Hepatic stellate cell (primary cell): ENCODE measurements at places on chromosomes 6 and 20.

DNA sequence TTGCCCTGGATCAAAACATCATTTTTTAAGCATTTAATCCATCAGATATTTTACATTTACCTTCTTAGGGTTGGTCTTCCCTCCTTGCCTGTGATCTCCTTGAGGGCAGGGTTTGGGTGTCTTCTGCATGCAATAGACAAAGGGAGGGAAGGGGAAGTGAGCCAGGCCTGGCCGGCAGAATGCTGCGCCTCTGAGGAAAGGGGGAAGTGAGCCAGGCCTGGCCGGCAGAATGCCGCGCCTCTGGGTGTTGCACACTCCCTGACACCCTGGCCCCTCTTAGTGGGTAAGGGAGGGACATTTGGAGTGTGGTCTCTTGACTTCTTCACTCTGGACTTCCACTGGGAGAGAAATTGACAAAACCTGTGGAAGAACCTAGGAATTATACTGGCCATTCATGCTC, 12.4 kb downstream of the PSMF1 start:
- DNase-seq: no peak

- DNase-seq: peak; percentile 60
Measured at GRCh38 chr20:19992996-19993908, 23.9 kb upstream of the NAA20 start.

DNA sequence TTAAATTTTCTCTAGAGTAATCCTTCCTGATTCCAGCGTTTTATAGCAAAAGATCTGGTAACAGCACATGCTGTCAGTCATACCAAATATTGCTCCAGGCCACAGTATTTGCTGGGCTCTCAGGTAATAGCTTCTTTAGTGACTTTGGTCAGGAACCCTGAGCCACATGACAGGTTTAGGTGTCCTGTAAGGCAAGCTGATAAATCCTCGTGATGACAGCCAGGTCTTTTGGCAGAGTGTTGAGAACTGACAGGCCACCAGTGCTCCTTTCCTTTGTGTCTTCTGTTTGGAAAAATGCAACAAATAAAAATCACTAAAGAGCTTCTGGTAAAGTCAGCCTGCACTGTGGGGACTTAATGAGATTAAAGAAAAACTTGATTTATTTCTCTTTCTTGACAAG, 34.6 kb downstream of the PRDM13 start:
- DNase-seq: no peak

- DNase-seq: peak; percentile 75
Measured at GRCh38 chr20:48823960-48824498, 3.8 kb downstream of the PREX1 start.

DNA sequence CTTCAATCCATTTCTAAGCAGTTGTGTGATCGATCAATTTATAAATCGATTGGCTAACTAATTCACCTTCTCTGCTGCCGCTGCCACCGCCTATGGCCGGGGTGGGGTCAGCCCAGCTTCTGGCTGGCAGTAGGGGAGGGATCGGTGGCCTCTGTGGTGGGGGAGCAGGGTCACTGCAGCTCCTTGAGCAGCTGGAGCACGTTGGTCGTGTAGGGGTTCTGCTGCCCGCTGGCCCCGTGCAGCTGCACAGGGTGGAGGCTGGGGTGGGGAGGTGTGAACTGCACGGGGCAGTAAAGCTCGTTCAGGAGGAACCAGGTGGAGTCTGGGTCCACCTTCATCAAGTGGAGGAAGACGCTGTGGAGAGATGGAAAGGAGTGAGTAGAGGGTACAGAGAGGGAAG, 50.0 kb downstream of the TTI1 start:
- DNase-seq: no peak

- DNase-seq: no peak
Measured at GRCh38 chr6:144305985-144306384, 20.9 kb downstream of the UTRN start.

GRCh38 chr6:11764250-11764604, 14.4 kb downstream of the ADTRP start:
- no peak for DNase-seq

DNA sequence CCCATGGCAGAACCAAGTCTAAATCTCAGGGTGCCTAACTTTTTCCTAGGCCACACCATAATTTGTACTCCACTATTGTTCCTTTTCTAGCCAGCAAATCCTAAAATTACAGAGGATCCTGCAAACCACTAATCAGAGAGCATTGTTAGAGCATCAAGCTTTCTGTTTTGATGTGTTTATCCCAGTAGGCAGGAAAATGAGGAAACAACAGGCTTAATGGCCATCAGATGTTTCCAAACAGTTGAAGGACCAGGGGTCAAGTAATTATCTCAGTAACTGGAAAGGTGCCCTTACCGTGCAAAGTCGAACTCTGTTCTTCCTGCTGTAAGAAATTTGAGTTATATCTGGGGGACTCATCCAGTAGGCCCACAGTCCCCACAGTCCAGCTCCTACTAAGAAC, 58.7 kb downstream of the RALY start:
- no peak for DNase-seq

- no peak for DNase-seq
Measured at GRCh38 chr6:73325656-73326055, 28.4 kb downstream of the DPPA5 start.

DNA sequence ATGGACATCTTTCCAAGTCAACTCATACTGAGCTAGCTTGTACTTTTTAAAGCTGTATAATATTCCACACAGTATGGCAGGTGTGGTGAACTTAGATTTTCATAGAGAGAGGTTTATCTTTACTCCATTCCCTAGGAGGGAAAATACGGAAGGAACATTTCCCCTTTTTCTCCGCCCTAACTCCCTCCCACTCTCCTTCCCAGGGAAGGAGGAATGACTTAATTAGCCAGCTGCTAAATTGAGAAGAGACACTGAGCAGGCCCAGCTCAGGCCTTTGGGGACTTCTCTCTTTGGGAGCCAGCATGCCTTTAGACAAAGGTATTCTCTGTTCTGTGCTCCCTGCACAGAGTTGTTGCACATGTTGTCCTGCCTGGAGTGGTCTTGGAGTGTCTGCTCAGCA, 46.1 kb downstream of the MBOAT1 start:
- DNase-seq: no peak

DNA sequence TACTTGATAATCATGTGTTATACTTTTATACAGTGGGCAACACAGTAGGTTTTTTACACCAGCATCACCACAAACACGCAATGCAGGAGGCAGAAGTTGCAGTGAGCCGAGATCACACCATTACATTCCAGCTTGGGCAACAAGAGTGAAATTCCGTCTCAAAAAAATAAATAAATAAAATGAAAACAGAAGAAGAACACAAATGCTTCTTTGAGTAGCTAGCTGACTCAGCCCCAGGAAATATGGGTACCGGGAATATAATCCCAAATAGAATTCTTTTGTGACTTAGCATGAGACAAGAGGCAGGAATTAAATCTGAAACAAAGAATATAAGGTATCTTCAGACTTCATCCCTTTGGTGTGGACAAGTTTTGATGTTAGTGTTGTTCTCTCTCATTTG, 164.2 kb upstream of the ATXN1 start:
- no peak for DNase-seq

- DNase-seq: no peak
Measured at GRCh38 chr20:1786486-1786885, 108.7 kb upstream of the SIRPA start.

DNA sequence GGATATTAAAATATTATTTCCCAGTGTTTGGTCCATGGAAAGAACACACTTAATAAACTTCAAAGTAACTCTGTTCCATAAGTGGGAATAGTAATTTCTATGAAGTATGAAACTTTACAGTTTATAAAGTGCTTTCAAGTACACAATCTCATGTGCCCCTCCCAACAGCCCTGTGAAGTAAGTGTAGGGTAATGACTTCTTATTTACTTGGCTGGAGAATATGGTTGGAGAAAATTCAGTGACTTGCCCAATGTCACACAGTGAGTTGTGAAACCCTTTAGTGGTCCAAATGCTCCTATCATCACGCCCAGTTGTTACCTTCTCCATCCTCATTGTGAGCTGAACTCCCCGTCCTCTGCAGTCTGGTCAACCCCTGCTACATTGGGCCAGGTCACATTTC, 141.2 kb downstream of the PDE7B start:
- DNase-seq: no peak

DNA sequence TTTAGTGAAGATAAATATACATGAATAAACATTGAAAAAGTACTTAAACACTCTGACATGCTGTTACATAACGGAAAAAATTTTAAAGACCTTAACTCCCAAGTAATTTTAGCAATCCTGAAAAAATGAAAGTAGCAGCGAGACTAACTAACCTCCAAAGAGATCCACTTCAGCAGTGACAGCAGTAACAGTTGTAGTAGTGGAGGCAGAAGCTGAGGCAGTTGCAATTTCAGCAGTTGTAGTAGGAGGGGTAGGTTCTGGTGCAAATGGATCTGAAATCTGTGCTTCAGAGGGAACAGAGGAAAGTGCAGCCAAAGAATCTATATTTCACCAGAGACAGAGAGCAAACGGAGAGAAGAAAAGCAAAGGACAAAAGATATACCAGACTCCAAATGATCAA, 88.8 kb downstream of the PRSS35 start:
- DNase-seq: no peak

- DNase-seq: no peak
Measured at GRCh38 chr6:148816117-148816516, 69.3 kb downstream of the UST start.

DNA sequence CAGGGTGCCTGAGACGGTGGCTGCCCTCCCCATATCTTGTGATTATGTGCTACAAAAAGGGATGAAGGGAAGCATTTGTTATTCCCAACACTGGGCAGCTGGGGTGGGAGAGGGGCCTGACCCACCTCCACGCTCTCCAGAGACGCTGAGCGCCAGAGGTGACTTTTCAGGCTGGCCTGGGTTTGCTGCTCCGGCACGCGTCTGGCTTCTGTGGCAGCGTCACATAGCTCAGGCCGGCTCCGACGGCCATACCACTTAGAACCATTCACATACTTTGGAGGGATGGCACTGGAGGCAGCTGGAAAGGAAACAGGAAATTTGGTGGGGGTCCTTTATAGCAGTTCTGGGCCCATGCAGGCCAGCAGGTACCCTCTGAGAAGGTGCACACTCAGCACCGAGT, 72.6 kb downstream of the NINL start:
- DNase-seq: no peak

- no peak for DNase-seq
Measured at GRCh38 chr6:136659991-136660499, 109.8 kb upstream of the MAP7 start.

DNA sequence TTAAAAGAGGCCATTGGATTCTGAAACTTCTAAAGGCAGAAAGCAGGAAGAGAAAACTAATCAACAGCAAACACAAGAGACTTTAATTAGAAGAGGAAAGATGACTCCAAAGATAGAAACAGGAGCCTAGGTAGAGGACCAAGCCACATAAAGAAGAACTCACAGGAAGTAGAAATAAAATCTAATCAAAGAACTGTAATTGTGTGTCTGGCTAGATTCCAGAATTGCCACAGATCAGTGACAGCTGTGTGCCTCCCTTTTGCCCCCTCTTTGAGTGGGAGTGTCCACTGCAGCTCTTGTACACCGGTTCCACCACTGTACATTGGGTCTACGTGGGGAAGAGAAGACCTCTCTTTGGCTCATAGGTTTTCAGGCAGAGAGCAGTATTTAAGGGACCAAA, 22.3 kb upstream of the THEMIS start:
- DNase-seq: no peak

GRCh38 chr6:30156262-30156599, 4.8 kb downstream of the TRIM10 start:
- DNase-seq: peak; percentile 49

GRCh38 chr6:3019065-3019464, 19.4 kb downstream of the NQO2 start:
- DNase-seq: no peak

DNA sequence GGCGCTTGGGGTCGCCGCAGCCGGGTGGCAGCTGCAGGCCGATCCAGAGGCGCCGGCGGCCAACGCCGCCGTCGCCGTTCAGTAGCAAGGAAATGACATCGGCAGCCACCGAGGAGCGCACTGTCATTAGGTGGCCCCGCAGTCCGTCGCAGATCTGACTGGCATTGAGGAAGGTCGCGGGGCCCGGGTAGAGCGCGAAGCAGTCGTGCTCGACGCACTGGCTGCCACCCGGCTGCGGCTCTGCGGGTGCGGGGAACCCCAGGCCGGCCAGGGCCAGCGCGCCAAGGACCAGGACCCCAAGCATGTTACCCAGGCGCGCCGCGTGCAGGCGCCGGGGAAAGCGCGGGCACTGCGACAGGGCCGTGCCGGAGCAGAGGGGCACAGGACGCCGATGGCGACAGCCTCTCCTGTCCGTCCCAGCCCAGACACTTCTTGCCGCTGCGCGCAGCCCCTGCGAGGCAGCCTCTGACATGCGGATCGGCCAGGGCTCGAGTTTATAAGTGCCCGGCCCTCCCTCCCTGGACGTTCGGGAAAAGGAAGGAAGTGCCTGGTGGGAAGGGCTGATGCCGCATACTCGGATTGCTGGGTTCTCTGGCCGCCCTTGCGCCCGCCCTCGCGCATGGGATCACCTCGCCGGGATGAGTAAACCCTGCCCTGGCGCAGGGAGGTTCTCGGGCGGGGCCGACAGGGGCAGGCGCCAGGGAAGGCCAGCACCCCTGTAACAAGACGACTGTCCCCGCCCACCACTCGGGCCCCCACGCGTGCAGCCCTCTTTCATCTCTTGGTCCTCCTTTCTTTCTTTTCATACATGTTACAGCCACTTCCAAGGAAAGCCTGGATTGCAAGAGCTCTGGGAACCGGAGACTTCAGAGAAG, at the start of gene THBD:
TSS of gene THBD (minus strand) at position 472 of the 875 bp plus-strand sequence. CDS start at position 304, 168 bp downstream.
- peak; percentile 34 for DNase-seq

DNA sequence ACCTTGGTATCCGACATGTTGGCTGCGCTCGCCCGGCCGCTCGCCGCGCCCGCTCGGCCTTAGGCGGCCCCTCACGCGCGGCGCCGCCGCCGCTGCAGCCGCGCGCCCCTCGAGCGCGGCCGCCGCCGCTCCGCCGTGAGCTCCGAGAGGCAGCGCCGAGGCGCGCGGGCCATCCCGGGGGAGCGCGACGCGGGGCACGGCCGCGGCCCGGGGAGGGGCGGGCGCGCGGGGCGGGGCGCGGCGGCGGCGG, at the start of gene KIF13A:
TSS of gene KIF13A (minus strand) at position 189 of the 250 bp plus-strand sequence. CDS start at position 17, 172 bp downstream.
- no peak for DNase-seq

GRCh38 chr20:4488407-4489339, 233.0 kb upstream of the PRND start:
- DNase-seq: peak; percentile 41

DNA sequence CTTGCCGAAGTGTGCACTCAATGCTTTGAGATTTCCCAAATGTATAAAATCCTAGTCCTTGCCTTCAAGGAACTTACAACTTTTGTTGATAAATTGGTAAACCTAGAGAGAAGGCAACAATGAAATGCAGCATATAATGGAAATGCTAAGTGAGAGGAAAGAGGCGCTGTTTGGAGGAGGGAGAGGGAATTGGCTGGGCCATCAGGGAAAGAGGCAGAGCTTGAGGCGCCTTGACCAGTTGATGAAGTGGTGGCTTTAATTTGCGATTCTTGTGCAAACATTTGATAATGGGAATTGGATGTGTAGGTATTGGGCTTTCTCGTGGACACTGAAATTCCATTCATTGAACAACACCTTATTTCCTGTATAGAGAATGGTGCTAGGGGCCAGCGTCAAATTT, 1.9 kb upstream of the CDYL start:
- DNase-seq: no peak

- DNase-seq: no peak
Measured at GRCh38 chr20:63974402-63975200, 4.8 kb downstream of the SAMD10 start.
